Activated naive CD8-positive, alpha-beta T cell treated with anti-CD3 and anti-CD28 coated beads for 36 hours (primary cell): ENCODE measurements at places on chromosomes 2 and 18. TPM values are rescaled to one million over a fixed set of nuclear protein-coding genes. Genes with fewer than 3 reads are reported as not detected.

Gene EPG5
- 12.9 TPM for total RNA-seq

- H3K4me1 ChIP-seq, result peaks cover 3% of the 10 kb centered on the region
- H3K27ac ChIP-seq, result no peak overlapping the region
- H3K4me3 ChIP-seq, result no peak overlapping the region
- peaks cover 40% of the 10 kb centered on the region for H3K36me3 ChIP-seq
Observed at GRCh38 chr2:99205491-99205890, 24.5 kb downstream of the MRPL30 start.

Gene IL36G
- total RNA-seq, result not detected

GRCh38 chr2:144702051-144702450 lies 182.1 kb upstream of the ZEB2 start:
- H3K4me3 ChIP-seq, result no peak overlapping the region
- no peaks in the 10 kb centered on the region for H3K36me3 ChIP-seq
- DNase-seq, result no peak
- peaks cover 8% of the 10 kb centered on the region for H3K27me3 ChIP-seq
- no peak overlapping the region for H3K27ac ChIP-seq

DNA sequence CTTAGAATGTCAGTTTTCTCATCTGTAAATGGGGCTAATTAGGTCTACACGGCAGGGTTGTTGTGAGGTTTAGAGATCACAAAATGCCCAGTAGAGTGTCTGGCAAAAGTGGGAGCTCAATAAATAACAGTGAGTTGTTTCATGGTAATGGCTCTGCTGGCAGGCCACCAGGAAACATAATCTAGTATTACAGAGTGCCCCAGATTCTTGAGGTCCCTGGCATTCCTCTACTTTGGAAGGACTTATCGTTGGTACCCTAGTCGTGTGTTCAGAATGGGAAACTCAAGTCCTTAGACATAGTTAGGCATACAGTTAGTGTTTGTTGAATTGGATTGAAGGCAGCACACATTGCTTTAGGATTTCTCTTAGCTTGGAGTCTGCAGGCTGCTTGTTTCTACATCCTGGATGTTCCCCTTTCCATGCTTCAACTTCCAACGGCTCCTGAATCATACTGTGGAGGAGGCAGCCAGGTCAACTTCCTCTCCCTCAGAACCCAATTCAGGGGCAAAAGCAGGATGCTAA lies 161.5 kb upstream of the FOSL2 start:
- H3K4me3 ChIP-seq, result no peak overlapping the region
- H3K27me3 ChIP-seq, result no peaks in the 10 kb centered on the region
- no peak for DNase-seq

- peaks cover 53% of the 10 kb centered on the region for H3K36me3 ChIP-seq
- no peak overlapping the region for H3K27ac ChIP-seq
- no peak for DNase-seq
- no peak overlapping the region for H3K4me3 ChIP-seq
- no peaks in the 10 kb centered on the region for H3K27me3 ChIP-seq
Observed at GRCh38 chr2:170073288-170073687, 104.7 kb upstream of the MYO3B start.
